ENCODE measurements at places on chromosomes 7 and 10.

DNA sequence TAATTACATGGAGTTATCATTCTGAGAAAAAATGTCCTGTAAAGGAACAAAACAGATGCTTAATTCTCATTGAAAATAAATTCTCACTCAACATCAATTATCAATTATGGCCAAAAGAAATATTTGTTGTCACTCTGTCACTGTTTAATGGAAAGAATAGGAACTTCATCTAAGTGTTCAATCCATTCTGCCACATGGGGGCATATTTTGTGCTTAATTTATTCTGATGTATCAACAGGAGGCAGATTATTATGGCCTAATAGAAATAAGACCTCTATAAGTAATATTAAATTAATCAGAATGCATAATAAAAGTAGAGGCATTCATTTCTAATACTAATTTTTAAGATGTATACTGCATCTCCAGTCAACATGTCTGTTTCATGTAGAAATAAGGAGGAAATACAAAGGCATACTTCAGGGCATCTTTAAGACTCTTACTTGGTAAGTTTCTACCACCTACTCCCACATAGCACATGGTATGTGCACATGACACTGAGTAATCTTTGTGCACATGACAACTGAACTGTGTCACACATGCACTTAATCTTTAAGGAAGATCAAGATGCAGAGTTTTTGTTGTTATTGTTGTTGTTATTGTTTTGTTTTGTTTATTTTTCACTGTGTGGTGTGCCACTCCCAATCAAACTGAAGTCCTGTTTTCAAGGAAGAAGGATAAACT, 420.4 kb upstream of the SEMA3A start:
- no peak for DNase-seq

- DNase-seq, result no peak
Observed at GRCh38 chr7:105178177-105178576, 164.2 kb downstream of the KMT2E start.

- DNase-seq, result no peak
Observed at GRCh38 chr10:58952162-58952601, 224.3 kb upstream of the PHYHIPL start.

DNA sequence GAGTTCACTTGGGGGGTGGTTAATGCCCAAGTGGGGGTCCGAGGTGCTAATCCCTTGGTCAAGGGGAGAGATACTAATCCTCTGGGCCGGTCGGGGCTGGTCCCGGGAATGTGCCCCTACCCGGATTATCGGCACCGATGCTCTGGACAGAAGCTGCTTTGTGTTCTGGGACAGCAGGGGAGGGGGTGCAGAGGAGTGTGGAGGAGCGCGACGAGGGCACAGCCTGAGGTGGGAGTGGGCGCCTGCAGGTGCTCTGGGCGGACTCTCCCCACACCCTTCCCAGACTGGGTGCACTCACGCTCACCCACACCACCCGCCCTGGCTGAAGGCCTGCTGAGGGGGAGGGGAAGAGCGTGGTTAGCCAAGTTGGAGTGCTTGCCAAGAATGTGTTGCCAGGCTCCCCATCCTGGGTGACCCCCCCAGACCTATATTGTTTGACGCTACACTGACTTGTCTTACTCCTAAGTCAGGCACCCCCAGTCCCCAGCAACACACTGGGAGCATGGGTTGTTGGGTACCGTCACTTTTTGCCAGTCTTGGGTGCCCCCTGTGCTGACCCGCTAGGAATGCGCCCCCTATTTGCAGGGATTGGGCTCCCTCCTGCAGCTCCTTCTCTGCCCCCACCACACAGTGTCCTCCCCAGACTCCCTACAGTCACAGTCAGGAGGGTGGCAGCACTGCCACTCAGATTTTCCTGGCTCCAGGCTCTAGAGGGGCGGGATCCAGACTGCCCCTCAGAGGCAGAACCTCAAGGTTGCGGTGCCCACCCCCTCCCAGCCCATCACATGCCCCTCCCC, 1.2 kb downstream of the SLC4A2 start:
- DNase-seq, result no peak

DNA sequence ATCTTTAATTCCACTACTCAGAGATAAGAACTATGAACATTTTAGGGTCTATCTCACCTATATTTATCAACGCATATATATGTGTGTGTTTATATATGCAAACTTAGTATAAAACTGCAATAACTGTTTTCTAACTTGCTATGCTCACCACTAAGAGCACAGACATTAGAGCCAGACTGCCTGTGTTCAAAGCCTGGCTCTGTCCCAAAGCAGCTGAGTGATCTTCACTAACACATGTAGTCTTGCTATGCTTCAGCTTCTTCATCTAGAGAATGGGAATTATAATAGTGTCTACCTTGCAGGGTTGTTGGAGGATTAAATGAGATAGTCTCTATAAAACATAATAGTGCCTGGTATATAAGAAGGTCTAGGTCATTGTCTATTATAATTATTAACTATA, 165.5 kb downstream of the MAGI2 start:
- DNase-seq, result no peak

- DNase-seq, result peak; percentile 59
Observed at GRCh38 chr7:80087051-80087770, 47.4 kb upstream of the GNAI1 start.

DNA sequence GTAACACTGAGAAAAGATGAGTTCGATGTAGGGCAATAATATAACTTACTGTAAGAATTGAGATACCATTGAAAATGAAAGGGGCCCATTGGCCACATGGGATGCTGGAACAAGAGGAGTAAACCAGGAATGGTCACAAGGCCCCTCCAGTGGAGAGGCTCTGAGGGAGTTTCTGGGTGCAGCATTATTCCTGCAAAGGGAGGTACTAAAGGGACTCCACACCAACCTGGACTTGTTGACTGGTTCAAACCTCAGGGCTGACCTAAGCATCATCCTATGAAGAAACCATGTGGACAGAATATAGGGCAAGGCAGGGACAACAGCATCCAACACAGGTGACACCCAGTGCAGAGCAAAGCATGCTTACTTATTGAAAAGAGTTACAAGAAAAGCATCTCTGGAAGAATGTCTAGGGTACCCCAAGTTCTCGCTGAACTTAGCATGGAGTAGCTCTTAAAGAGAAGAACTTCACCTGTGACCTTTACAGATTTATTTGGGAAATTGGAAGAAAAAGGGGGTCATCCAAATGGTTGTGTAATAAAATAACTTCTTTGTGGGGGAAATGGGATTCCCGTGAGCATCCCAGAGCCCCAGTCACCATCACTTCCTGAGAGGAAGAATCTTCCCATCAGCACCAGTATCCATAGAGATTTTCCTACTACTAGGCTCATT, 34.7 kb downstream of the PRSS2 start:
- no peak for DNase-seq

GRCh38 chr10:119496273-119496672, 46.2 kb downstream of the RGS10 start:
- no peak for DNase-seq

DNA sequence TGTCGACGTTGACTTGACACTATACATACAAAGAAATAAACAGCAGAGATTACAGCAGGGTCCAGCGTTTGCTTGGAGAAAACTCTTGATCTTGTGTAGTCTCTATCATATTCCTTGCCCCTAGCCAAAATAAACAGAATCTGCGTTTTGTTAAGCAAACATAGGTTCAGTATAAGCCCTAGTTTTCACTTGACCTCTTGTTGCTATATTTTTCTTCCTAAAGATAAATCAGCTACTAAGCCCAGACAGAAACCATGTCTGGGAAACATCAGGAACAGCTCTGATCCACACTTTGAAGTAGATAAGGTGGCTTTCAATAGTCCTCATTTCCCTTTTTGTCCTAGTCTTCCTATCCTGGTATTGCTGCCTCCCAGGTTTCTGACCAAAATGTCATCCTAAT, 328.2 kb upstream of the MAGI2 start:
- no peak for DNase-seq

DNA sequence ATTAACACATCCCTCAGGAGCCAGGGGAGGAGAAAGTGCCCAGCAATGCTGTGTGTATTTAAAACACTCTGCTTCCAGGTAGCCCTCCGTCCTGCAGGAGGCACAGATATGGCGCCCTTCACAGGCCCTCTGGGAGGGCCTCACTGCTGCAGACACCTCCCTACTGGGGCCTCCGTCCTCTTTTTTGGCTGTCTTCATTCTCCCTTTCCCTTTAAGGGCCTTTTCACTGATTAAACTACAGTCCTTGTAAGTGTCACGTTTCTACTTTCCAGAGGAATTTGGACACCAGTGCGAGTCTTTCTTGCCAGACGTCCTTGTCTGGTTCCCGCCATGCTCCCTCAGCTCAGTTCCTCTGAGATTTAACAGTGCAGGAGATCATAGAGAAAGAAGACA, 39.7 kb upstream of the MKRN1 start:
- no peak for DNase-seq

DNA sequence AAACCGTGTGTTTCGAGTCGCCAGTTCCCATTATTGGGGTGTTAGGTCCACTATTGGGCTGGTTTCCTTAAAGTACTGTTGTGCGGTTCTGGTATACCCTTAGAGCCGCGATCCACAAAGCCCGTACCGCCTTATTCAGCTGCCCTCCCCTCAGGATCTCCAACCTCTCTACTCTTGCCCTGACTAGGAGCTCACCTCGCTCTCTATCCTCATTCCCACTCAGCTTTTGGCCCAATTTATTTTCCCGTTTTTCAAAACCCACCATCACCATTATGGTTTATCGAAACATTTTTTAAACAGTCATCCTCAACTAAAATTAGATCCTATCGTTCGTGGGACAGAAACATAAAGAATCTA, 461 bp upstream of the ETV1 start:
- no peak for DNase-seq

- no peak for DNase-seq
Observed at GRCh38 chr7:141706239-141707064, 1.7 kb upstream of the WEE2 start.

- DNase-seq, result no peak
Observed at GRCh38 chr7:121442845-121443244, 46.7 kb upstream of the FAM3C start.

DNA sequence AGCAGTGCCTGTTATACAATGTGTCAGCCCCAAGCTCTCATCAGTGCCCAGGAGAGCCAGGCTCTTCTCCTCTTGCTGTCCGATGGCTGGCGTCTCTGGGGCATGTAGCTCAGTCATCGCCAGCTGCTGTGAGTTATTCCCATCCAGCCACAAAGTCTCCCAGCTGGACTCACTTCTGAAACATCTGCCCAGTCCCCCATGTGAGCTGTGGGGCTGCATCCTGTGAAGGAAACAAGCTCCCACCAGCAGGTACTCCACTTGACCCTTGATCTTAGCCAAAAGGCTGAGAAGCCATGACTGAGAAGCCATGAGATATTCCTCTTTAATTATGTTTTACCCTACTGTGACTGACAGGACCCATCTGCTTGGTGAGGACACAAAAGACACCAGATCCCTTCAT, 212.7 kb upstream of the IGFBP3 start:
- no peak for DNase-seq

GRCh38 chr7:41992881-41993867, 243.8 kb downstream of the GLI3 start:
- peak; percentile 48 for DNase-seq

DNA sequence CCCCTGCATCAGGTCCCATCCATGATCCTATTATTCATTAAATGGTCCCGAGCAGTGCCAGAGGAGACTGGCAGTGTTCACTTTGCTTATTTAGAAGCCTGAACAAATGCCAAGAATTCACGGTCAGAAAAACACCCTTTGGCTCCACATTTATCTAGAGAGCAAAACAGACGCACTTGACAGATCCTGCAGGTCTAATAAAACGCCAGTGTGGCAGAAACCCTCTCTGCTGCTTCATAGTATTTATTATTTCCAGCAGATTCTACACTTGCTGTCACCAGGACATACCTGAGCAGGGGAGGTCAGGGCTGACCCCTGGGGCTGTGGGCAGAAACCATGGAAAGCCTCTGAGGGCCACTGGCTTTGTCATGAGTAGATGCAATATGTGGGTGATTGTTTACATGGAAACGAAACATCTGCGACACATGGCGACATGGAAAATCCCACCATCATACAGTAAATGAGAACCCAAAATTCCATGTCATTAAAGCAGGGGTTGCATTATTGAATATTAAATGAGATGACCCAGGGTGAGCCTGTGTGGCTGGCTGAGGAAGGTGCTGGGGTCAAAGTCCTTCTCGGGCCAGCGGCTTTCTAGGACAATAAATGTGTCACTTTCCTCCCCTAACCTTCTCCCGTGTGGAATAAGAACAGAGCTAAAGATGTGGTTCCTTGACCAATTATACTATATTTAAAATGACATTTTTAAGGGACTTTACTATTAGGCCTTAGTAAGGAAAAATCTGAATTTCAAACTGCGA, 205.9 kb upstream of the SVIL start:
- no peak for DNase-seq

DNA sequence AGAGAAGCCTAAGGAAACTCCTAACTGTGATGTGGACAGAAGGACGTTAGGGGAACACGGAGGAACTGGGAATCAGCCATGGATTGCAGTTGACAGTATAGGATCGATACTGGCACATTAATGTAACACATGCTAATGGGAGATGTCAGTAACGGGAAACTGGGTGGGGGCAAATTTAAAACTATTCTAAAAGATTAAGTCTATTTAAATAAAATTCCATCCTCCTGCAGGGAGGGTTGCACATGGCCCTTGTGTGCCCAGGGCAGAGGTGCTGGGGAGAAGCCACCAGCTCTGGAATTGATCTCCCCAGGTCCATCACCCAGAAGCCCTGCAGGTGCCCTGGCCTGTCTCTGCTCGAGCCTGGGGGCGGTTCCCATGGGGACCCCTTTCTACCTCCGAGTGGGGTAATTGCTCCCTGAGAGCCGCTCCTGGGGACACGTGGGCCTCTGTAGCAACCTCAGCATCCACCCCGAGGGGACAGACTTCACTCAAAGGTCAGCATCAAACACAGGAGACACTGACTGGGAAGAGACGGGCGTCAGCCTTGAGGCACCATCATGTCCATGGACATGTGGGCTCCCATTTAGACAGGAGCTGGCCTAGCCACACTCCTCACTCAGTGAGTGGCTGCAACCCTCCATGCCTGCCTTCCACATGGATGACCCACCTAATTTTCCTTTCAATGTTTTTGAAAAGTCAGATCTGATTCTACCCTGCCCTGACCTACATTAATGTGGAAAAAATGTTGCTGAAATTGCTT, 21.1 kb downstream of the SCART1 start:
- DNase-seq, result no peak

DNA sequence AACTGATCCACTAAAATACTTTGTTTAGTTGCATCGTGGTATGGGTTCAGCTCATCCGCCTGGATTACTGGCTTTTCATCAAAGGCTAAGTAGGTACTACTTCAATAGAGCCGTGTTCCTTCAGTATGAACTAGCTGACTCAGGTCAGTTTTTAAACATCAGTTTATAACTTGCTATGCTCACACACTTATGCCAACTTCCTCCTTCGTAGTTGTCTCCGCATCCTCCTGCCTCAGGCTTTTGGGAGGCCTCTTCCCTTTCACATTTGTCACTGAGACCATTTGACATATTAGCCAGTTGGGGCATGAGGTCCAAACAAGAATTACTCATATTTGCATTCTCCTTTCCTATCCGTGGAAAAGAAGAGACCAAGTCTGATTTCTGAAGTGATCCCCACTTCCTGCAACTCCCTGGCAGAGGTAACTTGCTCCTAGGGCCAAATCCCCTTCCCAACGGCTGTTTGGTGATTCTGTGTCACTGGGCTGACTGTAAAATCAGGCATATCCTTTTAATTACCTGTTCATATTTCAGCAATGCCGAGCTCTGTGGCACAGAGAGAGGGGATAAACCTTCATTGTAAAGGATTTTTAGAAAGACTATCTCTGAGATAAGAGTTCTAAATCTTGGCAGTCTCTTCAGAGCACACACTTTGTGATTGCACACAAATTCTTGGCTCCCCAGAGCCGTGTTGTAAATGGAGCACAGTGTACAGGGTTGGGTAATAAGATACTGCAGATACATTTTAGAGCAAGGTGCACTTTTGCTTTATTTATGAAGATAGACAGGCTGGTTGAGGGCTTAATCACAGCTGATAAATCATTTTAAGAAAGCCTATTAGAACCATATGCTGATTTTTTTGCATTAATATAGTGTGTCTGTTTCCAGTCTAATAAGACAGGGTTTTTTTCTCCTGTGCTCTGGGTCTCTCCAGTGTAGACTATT, 108.0 kb downstream of the CREB5 start:
- DNase-seq, result no peak
